ENCODE measurements at places on chromosomes 3 and 15.

- no peak for DNase-seq
Measured at GRCh38 chr3:194245975-194246561, 105.1 kb downstream of the CPN2 start.

DNA sequence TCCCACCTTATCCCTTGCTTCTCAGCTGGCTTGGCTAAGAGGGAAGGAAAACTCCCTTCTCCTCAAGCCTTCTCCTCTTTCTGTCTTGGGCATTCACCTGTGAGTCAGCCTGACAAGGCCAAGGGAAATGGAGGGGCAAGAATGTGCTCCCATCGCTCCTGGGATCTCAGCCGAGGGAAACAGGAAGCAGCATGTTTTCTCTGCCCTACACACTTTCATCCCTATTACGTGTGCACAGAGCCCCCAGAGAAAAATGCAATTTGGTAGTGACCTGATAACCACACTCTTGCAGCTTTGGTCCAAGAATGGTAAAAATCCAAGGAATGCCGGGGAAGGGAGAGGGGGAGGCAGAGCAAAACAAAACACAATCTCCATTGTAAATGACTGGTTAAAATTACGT, 32.9 kb upstream of the MTMR10 start:
- no peak for DNase-seq

GRCh38 chr3:53510508-53510907, 16.1 kb downstream of the CACNA1D start:
- no peak for DNase-seq

DNA sequence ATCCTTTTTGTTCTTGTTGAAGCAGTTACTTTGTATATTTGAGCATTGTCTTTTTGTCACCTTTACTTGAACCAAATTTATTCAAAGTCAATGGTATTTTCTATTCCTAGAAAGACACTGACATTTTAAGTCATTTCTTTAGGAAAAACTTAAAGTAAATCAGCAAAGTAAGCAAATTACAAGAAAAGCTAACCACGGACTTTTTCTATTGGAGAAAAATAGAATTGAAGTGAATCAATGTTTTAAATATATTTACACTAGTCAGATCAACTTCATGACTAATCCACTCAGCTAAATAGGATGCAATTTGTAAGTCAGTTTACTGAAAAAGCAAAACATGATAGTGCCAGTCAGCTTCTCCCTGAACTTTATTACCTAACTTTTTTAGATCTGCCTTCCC, 733.8 kb upstream of the ALCAM start:
- DNase-seq = no peak

GRCh38 chr3:127306361-127307111, 18.7 kb upstream of the PRR20G start:
- no peak for DNase-seq

GRCh38 chr3:108088697-108089096, 2.1 kb downstream of the CD47 start:
- DNase-seq = no peak

DNA sequence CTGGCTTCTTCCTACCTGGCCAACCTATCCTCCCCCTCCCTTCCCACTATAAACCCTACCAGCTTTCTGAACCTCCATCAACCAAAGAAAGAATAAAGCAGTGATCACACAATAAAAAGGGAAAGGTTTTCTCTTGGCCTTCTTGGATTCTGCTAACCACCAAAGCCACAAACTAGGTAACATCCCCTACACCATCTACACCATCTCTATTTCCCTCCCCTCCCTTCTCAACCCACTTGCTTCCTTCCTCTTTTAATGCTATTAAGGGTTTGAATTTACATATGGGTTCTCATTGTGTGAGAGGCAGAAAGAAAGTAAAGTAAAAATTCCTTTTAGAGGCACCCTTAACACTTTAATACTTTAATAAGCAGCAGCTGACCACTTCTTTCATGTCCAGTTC, 25.8 kb upstream of the RSL24D1 start:
- no peak for DNase-seq

- DNase-seq = no peak
Measured at GRCh38 chr15:60589728-60590127, 110.8 kb upstream of the ICE2 start.

DNA sequence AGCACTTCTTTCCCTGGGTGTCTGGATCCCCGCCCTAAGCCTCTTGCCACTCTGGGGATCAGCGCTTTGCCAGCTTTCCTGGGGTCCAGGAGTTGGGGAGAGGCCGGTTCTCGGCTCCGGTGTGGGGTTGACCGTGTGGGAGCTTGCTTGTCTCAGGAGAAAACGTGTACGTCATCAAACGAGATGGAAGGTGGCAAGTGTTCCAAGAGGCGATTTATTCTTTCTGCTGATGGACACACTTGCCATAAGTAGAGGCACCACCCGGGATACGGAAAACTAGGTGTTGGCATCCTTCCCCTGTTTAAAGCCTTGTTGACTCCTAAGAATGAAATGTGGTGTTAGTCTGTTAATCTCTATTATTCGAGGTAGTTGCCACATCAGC, 295 bp downstream of the ZWILCH start:
- DNase-seq = no peak

DNA sequence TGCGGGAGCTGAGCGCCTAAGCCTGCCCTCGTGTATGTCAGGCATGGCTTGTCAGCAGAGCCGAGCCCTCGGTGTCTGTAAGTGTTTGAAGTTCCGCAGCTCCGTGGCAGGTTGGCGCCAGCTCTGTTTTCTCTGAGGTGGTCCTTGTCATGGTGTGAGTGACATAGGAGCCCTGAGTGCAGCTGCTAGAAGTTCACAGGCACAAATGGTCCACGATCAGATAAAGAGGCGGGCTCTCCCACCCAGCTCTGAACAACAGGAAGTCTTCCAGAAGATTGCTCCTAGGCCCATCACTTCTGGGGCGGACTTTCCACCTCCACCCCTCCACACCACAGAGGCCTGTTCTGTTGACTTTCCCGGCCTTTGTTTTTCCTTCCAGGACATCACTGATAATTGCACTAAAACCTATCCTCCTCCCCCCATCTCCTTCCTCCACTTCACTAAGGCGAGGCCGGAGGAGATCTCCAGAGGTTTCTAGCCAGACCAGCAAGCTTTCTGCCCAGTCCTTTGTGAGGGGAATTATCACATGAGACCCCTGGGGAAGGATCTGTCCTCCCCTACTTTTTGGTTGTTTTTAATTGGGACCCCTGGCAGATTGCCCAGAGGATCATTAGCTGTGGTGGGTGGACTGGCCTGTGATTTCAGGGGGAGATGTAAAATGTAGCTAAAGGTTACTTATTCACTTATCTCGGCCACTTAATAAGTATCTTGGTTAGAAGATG, 19.9 kb downstream of the ITPR1 start:
- DNase-seq = no peak

DNA sequence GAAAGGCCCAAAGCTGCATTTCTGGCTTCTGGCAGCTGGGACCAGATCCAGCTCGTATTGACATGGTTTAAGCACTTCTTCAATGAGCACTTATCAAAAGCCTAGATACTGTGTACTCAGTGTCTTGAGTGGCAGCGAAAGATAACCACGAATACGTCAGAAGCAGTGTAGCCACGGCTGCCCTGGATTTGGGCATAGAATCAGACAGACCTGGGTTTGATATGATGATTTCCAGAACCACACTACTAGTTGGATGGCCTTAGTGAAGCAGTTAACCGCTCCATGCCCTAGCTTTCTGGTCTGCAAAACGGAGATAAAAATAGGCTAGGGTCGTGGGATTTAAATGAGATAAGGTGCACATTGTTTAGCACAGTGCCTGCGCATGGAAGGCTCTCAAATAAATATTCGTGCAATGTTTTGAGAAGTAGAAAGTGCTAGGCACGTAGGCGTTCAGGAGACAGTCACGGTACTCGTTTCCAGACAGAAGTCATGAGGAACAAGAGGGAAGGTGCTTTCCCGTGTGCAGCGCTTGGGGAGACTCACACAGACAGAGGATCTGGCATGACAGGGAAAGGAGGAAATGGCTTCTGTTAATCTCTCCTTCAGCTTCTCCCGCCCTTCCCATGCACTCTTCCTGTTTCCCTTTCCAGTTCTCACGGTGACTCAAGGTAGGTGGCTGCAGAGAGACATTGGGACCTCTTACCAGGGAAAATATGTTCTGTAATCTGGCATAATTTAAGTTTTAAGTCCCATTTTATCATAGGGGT, 70.3 kb downstream of the CCNL1 start:
- no peak for DNase-seq
